ENCODE measurements at places on chromosomes 7 and 10. TPM values are rescaled to one million over a fixed set of nuclear protein-coding genes. Genes with fewer than 3 reads are reported as not detected.

DNA sequence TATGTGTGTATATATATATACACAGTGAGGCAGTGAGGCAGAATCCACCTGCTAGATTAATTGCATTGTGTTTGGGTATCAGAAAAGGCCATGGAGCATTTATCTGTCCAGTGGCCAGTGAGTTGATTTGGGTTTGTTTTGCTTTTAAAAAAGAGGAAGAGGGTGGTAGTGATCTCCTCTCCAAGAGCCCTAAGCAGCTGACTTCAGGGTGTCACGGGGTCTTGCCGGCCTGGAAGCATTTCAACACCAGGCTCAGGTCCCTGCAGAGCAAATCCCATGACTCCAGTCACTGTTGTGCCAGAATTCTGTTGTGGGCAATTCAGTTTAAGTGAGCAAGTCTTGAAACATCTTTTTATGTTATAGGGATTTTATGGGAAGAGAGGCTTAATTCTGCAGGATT, 30.6 kb upstream of the GPNMB start:
- no peak for DNase-seq

GRCh38 chr7:139769066-139769465, 8.7 kb downstream of the HIPK2 start:
- DNase-seq: no peak

GRCh38 chr10:4315551-4315950, 510.5 kb upstream of the AKR1E2 start:
- no peak for DNase-seq

GRCh38 chr10:11262494-11263345, 245.0 kb downstream of the CELF2 start:
- no peak for DNase-seq

DNA sequence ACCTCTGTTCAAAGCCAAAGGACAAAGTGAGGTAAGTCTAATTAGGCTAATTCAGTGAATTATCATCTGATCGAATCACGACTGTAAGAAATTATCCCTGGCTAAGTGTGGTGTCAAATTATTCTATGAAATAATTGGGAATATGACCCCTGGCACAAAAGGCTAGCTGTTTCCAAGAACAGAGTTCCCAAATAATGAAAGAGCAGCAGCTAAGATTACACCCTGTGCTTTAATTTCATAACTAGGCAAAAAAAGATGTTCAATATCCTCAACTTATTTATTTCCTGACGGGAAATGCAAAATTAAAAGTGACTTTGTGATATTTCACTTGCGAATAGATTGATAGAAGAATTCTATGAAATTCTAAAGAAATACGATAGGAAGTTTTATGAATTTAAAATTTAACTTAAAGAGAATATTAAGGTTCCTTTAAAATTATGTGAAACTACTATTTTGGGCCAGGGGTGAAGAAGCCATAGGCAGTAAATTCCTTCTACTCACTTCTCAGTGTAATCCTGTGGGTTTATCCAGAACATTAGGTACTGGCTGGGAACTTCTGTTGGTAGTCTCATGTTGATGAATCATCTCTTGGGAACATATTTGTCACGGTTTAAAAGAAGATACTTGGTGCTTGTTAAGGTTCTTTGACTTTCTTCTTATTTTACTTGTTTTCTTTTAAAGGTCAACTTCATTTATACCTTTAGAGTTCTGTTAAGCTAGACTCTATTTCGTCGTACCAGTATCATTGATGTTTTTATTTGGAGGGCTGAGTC, 148.5 kb downstream of the POLR1F start:
- DNase-seq: no peak

- DNase-seq: no peak
These were observed 36.4 kb upstream of the PCDH15 start for GRCh38 chr10:54837479-54837878.

DNA sequence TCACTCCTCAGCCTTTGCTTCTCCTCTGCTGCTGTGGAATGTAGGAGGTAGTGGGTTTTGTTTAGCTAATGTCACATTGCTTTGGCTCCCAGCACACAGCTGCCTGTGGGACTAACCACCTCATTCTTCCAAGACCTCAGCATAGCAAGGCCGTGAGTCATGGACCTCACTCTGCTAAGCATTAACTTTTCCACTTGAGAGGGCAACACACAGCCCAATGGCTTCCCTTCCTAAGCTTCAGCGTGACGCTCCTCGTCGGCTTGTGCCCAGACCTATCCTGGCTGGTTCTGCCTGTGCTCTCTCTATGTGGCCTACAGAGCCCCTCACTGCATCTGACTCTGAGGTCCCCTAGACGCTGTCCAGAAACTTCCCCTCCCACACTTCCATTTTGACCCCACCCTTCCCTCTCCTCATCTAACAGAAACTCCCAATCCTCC, 23.3 kb downstream of the MYOF start:
- DNase-seq: no peak

GRCh38 chr7:102400360-102400759, 4.2 kb downstream of the PRKRIP1 start:
- DNase-seq: no peak

- no peak for DNase-seq
These were observed 21.0 kb downstream of the UCMA start for GRCh38 chr10:13213163-13213562.

- no peak for DNase-seq
These were observed 1.6 kb downstream of the UNCX start for GRCh38 chr7:1234049-1234880.

DNA sequence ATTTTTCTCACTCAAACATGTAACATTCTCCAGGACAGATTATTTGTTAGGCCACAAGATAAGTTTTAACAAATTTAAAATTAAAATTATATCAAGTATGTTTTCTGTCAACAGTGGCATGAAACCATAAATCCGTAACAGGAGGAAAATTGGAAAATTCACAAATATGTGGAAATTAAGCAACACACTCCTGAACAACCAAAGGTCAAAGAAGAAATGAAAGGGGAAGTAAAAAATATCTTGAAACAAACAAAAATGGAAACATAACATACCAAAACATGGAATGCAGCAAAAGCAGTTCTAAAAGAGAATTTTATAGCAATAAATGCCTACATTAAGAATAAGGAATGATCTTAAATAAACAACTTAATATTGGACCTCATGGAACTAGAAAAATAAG, 147.3 kb downstream of the ZEB1 start:
- no peak for DNase-seq

- DNase-seq: no peak
These were observed 6.1 kb upstream of the KCP start for GRCh38 chr7:128916643-128916915.

- no peak for DNase-seq
These were observed 561.2 kb upstream of the MKI67 start for GRCh38 chr10:128687408-128687807.

DNA sequence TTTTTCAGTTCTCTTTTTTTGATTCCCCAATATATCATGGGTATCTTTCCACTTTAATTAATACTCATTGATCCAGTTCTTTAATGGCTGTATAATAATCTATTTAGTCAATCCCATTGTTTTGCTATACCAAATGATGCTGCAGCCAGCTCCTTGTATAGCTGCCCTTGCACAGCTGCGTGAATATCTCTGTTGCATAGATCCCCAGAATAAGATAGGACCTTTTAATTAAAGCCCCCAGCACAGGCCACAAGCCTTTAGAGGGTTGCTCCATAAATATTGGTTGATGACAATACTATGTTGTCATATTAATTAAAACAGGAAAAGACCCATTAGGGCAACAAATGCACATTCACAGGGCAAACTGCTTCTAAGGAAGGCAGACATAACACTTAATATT, 57.9 kb downstream of the BUB3 start:
- DNase-seq: no peak

GRCh38 chr7:126378642-126379041, 874.1 kb downstream of the GRM8 start:
- DNase-seq: no peak

- DNase-seq: peak; percentile 60
These were observed 95.4 kb downstream of the HIPK2 start for GRCh38 chr7:139682136-139683013.

DNA sequence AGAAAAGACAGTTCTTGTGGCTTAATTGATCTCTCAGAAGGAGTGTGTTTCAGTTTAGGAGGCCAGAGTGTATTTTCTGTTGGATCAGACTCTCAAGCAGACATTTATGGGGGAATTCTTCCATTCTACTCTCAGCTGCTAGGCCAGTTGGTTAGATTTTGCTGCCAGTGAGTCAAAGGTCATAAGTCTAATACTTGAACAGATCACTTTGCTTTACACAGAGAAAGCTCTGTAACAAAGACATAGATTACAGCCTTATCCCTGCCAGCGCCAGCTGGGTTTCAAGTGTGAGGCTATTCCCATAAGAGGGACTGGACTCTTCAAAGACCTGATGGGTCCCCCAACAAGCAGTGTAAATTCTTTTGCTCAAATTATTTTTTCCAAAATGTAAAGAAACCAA, 145.6 kb upstream of the SEMA3C start:
- no peak for DNase-seq

Gene LIPA
- total RNA-seq: 42.4 TPM

Gene ITIH5
- total RNA-seq: not detected

Gene OGDHL
- total RNA-seq: not detected

Gene ITGA8
- total RNA-seq: not detected

Gene METTL27
- total RNA-seq: 3.3 TPM

Gene OIT3
- not detected for total RNA-seq

Gene ODAD2
- not detected for total RNA-seq

Gene GSTO2
- 0.88 TPM for total RNA-seq
